ENCODE measurements at places on chromosomes 1 and 21.

DNA sequence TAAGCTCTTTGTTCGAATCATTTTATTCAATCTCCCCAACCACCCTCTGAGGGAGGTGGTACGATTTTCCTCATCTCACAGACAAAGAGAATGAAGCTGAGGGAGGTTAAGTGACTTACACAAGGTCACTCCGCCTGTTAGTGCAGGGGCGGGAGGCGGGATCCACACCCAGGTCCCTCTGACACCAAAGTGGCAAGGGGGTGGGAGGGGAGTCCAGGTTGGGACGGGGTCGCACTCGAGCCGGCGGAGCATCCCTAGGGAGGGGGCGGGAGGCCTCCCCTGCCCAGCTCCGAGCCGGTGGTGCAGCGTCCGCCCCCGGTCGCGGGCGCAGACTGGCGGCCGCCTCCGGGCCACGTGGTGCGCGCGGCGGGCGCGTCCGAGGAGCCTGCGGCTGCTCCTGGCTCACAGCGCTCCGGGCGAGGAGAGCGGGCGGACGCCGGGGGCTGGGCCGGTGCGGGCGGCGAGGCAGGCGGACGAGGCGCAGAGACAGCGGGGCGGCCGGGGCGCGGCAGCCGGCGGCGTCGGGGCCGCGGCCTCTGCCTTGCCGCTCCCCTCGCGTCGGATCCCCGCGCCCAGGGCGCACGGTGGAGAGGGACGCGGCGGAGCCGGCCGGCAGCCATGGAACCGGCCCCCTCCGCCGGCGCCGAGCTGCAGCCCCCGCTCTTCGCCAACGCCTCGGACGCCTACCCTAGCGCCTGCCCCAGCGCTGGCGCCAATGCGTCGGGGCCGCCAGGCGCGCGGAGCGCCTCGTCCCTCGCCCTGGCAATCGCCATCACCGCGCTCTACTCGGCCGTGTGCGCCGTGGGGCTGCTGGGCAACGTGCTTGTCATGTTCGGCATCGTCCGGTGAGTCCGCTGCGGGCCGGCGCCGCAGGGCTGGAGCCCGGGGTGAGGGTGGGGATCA is at the start of gene OPRD1:
Gene OPRD1 (plus strand): TSS at position 405 of the 903 bp plus-strand sequence. CDS start 214 bp downstream, at position 619.
- no peak for DNase-seq

- DNase-seq, result no peak
These were observed 46.6 kb downstream of the LYST start for GRCh38 chr1:235820061-235820460.

DNA sequence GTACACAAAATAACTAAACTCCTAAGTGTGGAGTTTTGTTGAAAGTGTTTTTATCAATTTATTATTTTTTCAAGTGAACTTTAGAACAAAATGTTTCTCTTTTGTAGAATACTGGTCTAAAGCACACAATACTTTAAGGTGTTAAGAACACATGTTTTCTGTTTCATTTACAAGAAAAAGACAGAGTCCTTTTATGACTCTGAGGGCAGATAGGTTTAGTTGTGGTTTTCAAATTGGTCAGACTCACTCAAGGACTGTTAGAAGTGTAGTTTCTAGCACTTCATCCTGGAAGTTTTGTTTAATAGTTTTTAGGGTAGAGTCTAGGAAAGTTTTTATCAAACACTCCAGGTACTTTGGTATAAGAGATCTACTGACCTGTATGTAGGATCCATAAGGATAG is 376.5 kb downstream of the LRRIQ3 start:
- no peak for DNase-seq

GRCh38 chr1:88983791-88984559 is 8.5 kb downstream of the KYAT3 start:
- no peak for DNase-seq

DNA sequence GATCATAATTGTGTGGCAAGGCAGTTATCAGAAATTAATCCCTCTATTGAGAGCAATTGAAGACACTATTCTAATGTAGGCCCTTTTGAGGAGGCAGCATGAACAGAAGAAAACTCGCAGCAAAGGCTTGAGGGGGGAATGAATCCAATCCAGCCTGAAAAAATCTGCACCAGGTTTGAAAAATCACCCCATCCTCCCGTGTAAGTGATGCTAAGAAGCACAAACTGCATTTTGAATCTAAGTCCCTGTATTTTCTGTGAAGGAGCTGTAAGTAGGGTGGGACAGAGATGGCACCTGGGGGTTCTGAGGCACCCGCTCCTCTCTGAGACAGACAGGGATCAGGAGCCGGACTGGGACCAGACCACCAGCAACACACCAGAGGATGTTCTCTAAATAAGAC is at the start of gene CRB1:
Gene CRB1 (plus strand): TSS at position 241 of the 400 bp plus-strand sequence. CDS start 161 bp downstream, outside the sequence.
- no peak for DNase-seq

DNA sequence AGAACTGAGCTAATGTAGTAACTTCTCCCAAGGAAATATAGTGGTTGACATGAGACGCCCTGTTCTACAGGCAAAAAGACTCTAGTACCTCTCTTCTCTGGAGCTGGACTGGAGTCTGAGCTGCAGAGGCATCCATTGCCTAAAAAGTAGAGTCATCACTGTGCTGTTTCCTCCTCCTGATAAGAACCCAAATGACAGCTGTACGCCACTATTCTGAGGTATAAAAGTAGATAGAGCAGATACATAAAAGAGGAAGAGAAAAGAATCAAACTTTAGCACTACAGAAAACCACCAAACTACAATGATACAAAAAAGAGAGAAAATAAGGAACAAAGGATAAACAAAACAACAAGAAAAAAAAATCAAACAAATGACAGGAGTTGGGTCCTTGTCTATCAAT is 1568.8 kb downstream of the PLA2G4A start:
- DNase-seq, result no peak

DNA sequence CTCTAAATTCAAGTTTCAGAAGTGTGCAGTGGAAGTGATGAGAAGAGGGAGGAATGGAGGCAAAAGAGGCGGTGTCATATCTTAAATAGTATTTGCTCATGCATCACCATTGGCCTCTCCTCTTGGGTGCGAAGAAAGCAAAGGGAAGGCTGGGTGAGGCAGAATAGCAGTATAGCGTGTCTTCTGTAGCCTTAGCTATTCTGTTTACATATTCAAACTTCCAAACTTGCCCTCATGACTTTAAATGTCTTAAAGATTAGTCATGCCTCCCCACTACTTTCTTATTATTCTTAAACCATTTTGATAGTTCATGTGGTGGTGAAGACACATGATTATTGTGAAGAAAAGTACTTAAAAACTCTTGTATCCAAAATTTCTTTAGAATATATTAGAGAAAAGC is 104.6 kb upstream of the TENT5C start:
- no peak for DNase-seq

- no peak for DNase-seq
These were observed 83.5 kb downstream of the SPAG17 start for GRCh38 chr1:118101515-118101844.

- DNase-seq, result no peak
These were observed 3.9 kb downstream of the OVAAL start for GRCh38 chr1:180562640-180563025.
